ENCODE measurements at places on chromosomes 6 and 20. TPM values are rescaled to one million over a fixed set of nuclear protein-coding genes. Genes with fewer than 3 reads are reported as not detected.

DNA sequence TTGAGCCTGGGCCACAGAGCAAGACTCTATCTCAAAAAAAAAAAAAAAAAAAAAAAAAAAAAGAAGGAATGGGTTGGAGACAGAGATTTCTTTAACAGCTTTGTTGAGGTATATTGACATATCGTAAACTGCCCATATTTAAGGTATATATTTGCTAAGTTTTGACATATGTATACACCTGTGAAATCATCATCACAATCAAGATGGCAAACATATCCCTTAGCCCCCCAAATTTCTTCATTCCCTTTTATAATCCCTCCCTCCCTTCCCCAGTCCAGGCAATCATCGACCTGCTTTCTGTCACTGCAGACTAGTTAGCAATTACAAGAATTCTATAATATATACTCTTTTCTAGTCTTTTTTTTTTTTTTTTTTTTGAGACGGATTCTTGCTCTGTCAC is 29.0 kb downstream of the SERPINB1 start:
- DNase-seq: no peak

GRCh38 chr20:1861347-1861976 is 33.7 kb upstream of the SIRPA start:
- DNase-seq: peak; percentile 32

DNA sequence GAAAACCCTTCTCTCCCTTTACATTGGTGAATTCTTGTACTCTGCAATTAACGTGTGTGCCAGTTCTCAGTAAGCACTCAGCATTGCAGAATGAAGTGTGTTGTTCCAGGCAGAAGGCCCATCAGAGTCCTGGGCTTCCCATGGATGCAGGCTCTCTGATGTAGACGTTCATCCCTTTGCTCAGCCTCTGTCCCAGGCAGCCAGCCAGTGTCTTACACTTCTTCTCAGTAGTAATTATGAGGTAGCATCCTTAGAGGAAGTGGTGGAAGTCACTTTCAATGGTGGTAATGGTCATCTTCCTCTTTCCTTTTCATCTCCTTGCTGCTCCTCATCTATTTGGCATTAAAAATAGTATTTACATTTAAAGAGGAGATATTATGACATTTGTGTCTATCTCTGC is 66.7 kb upstream of the FYN start:
- no peak for DNase-seq

GRCh38 chr20:31707994-31708735 is 14.5 kb downstream of the BCL2L1 start:
- peak; percentile 50 for DNase-seq

- DNase-seq: no peak
Measured at GRCh38 chr6:107144014-107144413, 28.7 kb upstream of the BEND3 start.

GRCh38 chr20:635893-636338 is 17.1 kb downstream of the SRXN1 start:
- no peak for DNase-seq

- DNase-seq: peak; percentile 59
Measured at GRCh38 chr20:32522526-32522775, 62.7 kb downstream of the NOL4L start.

DNA sequence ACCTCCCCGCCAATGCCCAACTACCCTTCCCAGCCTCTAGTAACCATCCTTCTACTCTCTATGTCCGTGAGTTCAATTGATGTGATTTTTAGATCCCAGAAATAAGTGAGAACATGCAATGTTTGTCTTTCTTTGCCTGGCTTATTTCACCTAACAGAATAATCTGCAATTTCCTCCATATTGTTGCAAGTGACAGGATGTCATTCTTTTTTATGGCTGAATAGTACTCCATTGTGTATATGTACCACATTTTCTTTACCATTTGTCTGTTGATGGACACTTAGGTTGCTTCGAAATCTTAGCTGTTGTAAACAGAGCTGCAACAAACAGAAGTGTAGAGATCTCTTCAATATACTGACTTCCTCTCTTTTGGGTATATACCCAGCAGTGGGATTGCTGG is 65.0 kb downstream of the RNF217 start:
- no peak for DNase-seq

DNA sequence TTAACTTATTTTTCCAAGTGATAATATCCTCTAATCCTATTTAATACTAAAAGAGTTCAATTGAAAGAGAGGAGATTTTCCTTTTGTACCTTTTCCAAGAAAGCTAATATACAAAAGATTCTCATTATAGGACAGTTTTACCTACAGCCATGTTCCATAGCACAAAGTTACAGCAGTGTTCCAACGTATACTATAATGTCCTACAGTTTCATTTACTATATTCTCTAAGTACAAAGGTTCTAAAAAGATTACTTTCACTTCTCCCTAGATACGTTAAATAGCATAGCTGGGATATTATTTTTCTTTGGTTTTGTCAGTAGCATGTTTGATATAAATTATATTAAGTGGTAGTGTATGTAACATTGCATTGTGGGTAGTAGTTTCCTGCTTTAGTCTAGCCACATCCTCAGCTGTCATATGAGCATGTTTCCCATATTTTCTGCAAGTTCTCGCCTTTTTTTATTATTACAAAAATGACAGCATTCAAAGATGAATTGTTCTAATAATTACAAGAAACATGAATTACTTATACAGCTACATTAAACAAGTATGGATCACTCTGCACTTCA is 4.4 kb upstream of the RUNX2 start:
- no peak for DNase-seq

DNA sequence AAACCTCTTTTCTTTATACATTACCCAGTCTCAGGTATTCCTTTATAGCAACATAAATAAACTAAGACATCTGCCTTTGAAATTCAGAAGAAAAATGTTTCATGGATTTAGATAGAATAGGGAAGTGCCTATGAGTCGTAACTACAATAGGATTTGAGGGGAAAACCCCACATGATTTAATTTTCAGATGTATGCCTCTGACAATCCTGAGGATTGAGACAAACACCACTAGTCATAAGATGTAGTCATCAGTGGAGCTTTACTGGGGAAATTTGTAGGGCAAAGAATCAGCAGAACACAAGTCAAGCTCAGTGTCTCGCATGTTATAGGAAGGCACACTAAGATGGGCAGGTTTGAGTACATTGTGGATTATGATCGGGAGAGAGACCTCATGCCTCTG is 566.4 kb downstream of the BMP2 start:
- no peak for DNase-seq

DNA sequence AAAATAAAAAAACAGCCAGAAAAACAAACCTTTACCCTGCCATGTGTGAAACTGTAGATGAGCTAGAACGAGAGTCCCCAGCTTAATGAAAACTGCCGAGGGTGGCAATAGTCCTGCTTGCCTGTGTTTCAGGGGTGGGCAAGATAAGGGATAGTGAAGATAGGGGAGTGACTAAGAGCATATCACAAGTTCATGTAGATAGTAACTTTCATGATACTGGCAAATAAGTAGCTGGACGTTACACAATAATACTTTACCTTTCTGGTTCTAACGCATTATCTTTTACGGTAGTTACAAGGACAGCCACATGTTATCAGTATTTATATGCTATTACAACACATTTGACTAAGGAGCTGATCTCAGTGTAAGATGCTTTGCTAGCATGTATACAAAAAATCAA is 9.3 kb upstream of the FBXO9 start:
- no peak for DNase-seq

GRCh38 chr6:45021676-45022075 is 306.5 kb upstream of the RUNX2 start:
- DNase-seq: no peak

DNA sequence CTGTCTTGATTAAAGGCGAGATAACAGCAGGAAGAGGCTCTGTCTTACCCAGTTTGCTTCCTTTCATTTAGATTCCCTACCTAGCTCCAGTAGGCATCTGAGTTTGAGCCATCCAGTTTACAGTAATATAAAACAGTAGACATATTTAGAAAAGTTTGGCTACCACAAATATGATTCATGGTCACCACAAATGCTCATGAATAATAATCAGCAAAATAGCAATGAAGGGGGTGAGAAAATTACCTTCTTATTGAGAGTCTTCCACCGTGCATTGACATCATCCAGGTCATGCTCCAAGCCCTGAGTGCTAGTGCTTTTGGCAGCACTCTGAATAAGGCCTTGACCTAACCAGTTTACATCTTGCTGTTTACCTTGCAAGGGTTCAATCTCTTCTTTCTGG is 106.2 kb downstream of the DST start:
- no peak for DNase-seq

GRCh38 chr6:35402136-35402855 is 49.8 kb upstream of the FANCE start:
- peak; percentile 26 for DNase-seq

DNA sequence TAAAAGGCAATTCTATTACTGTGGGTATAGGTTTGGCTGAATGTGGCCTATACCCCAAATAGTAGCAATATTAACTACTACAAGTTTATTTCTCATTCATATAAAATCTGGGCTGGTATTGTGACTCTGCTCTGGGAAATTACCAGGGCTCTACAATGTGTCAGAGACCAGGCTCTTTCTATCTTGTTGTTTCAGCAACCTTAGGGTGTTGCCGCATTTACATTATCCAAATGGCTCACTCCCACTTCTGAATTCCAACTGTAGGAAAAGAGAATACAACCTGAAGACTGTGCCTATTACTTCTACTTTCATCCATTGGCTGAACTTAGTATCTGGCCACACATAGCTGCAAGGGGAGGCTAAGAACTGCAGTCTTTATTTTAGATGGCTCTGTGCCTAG is 106.7 kb upstream of the CENPW start:
- no peak for DNase-seq

DNA sequence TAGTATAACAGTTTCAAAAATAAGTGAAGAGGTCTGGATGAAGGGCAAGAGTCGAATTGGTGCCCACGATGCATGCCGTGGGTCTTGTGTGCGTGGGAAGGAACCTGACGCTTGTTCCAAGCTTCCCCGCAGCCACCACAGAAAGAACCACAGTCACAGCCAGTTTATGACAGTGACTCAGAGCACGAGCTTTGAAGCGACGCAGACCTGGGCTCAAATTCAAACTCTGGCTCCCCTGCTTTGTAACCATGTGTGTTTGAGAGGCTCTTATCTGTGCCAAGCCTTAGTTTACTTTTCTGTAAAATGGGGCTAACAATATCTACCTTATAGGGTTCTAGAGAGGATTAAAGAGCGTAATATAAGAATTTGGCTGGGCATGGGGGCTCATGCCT is 65.5 kb downstream of the SYNJ2 start:
- no peak for DNase-seq

DNA sequence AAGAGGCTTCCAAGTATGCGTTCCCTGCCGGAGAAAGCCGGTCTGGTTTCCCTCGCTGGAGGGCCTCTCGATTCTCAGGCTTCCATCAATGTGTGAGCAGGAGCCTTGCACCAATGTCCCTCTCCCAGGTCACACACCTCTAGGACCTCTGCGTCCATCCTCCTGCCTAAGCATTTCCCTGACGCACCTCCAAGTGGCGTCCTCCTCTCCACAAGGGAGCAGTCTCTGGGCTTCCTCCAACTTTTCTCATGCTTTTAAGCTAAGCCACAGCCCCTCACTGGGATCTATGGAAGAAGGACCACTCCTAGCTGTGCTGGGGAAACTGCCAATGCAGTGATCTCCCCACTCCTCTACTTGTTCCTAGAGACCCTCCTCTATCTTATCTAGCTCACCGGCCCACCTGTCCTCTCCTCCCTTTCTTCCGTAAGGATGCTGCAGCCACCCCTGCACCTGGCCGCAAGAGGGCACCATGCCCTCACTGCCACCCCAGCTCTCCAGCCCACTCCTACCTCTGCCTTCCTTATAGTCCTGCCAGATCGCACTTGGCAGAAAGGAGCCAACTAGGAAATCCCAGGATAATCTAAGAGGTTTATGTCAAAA is 258.7 kb downstream of the LRFN2 start:
- DNase-seq: peak; percentile 66

- no peak for DNase-seq
Measured at GRCh38 chr20:550611-551010, 7.0 kb upstream of the CSNK2A1 start.

GRCh38 chr6:39484276-39484675 is 161.8 kb upstream of the KCNK16 start:
- no peak for DNase-seq

GRCh38 chr20:46991880-46992639 is 97.4 kb downstream of the EYA2 start:
- DNase-seq: no peak

- DNase-seq: no peak
Measured at GRCh38 chr6:134196568-134197193, 121.2 kb downstream of the SGK1 start.

- DNase-seq: no peak
Measured at GRCh38 chr6:38489951-38490350, 149.8 kb downstream of the BTBD9 start.

DNA sequence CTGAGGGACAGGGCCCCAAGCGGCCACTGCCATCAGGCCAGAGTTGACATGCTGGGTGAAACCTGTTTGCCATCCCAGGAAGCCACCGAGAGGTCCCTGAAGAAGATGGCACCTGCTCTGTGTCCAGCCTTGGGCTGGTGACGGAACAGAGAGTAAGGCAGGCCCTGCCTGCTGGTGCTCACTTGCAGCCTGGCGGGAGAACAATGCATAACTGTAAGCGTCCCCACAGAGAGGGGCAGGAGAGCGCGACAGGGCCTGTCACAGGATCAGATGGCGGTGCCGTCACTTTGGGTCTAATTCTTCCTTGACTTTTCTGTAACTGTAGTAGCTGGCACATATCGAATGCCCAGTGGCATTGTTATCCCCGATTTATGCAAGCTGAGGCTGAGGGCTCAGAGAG is 29.0 kb upstream of the VSTM2L start:
- DNase-seq: no peak

The ZNF165 gene
- 3.0 TPM for polyA plus RNA-seq

The MYBL2 gene
- not detected for polyA plus RNA-seq

The OTOR gene
- polyA plus RNA-seq: not detected

The OR2B6 gene
- polyA plus RNA-seq: not detected

The PHACTR1 gene
- 3.3 TPM for polyA plus RNA-seq

The ULBP2 gene
- polyA plus RNA-seq: 2.5 TPM

The PXT1 gene
- not detected for polyA plus RNA-seq

The ADGRF5 gene
- 44.1 TPM for polyA plus RNA-seq
